Activated CD8-positive, alpha-beta T cell treated with anti-CD3 and anti-CD28 coated beads for 36 hours (primary cell): ENCODE measurements at places on chromosomes 7 and 10. TPM values are rescaled to one million over a fixed set of nuclear protein-coding genes. Genes with fewer than 3 reads are reported as not detected.

VSIR gene
- total RNA-seq, result 61.0 TPM

- H3K27ac ChIP-seq, result no peak overlapping the region
- H3K4me1 ChIP-seq, result no peaks in the 10 kb centered on the region
- H3K27me3 ChIP-seq, result no peaks in the 10 kb centered on the region
- no peaks in the 10 kb centered on the region for H3K36me3 ChIP-seq
- no peak for DNase-seq
Observed at GRCh38 chr7:138304071-138304320, 156.1 kb upstream of the TRIM24 start.

DNA sequence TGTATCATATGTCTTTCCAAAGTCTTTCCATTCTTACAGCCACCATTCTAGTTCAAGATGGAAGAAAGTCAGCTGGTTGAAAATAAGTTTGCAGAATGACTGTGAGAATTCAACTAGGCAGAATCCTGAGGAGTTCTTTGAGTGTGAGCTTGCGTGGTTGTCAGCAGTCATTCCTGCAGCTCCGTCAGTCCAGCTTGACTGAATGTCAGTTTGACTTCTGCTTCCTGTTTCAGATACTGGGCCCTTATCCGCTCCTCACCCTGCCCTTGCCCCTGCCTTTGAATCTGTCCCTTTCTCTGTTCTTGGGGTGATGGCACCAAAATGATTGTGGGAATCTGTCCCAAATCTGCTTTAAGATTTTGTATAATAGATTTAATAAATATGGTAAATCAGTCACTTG lies 27.8 kb downstream of the SLC26A5 start:
- no peak for DNase-seq
- no peak overlapping the region for H3K4me3 ChIP-seq
- no peaks in the 10 kb centered on the region for H3K4me1 ChIP-seq
- no peaks in the 10 kb centered on the region for H3K36me3 ChIP-seq

ABCB8 gene
- 47.5 TPM for total RNA-seq

DNA sequence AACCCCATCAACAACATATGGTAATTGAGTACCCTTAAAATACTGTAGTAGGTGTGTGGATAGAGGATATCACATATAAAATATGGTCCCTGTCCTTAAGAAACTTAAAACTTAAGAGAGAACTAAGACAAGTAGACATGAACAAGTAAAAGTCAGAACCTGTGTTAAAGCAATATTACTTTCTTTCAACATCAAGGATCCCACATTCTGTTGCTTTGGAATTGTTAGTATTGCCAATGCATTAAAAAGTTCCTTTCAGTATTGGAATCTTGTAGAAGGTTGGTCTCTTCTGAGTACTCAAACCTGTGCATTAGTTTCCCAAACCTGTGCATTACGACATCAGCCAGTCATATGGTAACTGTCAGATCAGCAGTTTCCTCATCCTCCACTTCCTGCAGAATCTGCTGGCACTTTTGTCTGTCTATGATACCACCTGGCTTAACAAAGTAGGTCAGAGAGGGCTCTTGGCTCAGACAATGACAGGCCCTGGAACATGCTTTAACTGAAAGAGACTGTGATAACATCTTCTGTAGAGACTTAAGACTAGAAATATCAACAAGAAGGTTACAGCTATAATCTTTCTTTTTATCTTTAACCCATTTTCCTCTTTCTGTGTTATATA lies 56.5 kb downstream of the CCDC71L start:
- no peaks in the 10 kb centered on the region for H3K36me3 ChIP-seq
- no peak overlapping the region for H3K27ac ChIP-seq
- peaks cover 3% of the 10 kb centered on the region for H3K27me3 ChIP-seq
- H3K4me1 ChIP-seq, result no peaks in the 10 kb centered on the region

FAM25A gene
- total RNA-seq, result not detected

DNA sequence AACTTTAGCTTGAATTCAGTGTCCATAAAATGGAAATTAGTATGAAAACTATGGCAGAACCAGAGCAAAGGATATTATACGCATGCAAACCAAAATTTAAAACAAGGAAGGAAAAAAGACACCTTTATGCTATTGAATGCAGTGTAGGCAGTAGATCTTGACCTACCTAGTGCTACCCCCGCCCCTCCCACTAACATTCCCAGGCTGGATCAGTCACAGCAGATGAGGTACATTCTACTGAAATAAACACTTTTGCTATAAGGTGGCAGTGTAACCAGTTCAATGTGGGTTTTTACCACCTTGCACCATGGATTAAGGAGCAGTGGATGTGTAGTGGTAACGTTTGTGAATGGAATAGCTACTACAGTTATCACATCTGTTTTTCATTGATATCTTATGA lies 27.9 kb downstream of the SRI start:
- no peaks in the 10 kb centered on the region for H3K4me1 ChIP-seq
- no peak overlapping the region for H3K27ac ChIP-seq
- no peaks in the 10 kb centered on the region for H3K27me3 ChIP-seq

GRCh38 chr7:2943851-2944601 lies 99.6 kb downstream of the CARD11 start:
- H3K4me1 ChIP-seq, result peaks cover 27% of the 10 kb centered on the region
- peaks cover 66% of the 10 kb centered on the region for H3K36me3 ChIP-seq
- DNase-seq, result no peak
- no peak overlapping the region for H3K4me3 ChIP-seq
- H3K27ac ChIP-seq, result no peak overlapping the region
